ENCODE measurements at places on chromosomes 6 and 20.

DNA sequence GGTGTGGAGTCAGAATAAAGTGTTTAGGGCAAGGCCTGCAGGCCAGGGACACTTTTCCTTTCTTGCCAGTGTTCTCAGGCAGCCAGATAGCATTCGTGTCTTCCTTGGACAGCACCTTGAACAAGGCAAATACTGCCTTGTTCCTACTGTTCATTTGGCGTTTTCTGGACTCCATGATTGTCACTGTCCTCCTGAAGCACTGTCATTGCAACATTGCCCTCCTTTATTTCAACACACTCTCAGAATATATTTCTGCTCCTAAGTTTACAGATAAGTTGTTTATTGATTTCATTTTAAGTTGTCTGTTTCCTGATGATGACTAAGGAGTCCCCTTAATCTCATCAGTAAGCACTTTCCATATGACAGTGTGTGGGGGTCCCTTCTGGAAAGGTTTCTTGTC, 15.1 kb upstream of the DEF6 start:
- DNase-seq, result no peak

DNA sequence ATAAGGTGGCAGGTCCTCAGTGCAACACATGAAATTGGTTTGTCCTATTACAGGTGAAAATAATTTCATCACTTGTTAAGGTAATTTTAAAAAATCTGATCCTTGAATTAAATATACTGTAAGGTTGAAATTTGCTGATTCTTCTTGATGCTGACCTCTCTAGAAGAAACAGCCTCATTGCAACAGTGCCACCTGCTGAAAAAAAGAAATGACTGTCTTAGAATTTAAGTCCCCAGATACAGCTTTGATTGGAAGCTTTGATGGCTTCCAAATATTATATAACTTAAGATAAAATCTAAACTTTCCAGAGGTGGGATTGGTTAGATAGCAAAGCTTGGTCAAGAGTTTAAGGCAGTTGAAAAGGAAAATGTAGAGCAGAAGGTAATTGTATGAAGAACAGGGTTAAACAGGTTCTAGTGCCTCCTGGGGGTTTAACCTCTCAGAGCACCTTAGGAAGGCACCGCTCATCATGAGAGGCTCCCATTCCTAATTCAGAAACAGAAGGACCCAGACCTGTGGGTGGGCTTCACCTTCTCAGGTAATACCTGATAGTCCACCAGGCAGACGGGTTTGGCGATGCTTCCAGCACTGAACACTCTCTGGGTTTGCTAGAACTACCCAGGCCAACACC, 401.0 kb downstream of the PAX1 start:
- no peak for DNase-seq

DNA sequence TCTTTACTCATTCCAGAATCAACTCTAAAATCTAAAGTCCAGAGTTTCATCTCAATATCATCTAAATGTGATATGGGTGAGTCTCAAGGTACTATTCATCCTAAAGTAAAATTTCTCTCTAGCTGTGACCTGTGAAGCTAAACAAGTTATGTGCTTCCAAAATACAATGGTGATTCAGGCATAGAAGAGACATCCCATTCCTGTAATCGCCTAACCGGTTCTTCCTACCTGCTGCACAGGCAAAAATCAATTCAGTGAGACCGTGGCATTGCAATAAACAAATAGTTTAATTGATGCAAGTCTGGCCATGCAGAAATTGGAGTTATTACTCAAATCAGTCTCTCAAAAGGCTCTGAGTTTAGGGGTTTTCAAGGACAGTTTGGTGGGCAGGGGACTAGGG, 232.8 kb downstream of the UBE3D start:
- no peak for DNase-seq

DNA sequence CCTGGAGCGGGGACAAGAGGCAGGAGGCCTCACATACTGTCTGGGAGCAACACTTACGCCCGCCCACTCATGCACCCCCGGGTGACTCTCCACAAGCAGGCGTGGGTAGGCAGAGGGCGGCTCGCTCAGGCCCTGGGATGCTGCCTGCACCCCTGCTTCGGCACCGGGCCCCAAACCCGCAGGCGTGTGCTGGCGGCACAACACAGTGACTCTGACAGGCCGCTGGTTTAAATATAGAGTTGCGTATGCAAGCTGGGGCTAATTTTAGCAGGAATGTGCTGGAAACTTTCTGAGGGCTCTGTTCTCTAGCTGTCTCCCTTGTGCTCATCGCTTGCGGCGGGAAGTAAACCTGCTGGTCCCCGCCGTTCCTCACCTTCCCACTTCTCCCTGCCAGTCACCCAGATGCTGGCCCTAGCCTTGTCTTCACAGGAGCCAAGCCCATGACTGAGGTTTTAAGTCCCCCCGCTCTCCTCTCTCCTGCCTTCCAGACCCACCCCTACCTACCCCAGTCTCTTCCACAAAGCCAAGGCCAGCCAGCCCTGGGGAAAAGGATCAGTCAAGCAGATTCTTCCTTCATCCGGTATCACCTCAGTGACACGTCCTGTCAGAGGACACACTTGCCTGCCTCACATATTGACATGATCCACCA, 94.5 kb upstream of the FOXP4 start:
- DNase-seq, result no peak

DNA sequence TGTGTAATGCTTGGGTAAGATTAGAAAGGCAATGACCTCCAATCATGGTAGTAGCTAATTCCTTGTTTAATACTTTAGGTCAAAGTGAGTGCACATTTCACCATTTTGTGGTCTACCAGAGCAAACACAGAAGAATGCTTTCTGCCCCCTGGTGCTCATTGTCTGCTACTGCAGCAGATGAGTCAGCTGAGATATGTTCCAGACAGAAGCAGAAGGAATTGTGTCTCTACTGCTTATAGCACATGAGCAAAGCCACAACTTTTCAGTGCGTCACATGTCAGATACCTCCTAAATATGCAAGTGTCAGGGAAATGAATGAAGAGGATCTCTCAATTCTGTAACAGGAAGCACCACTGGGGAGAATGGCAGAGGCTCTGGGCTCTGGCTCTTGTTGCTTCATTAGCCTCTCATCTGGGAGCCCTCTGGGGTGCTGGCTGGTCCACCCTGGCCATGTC, 308.9 kb downstream of the ALDH8A1 start:
- peak; percentile 35 for DNase-seq

DNA sequence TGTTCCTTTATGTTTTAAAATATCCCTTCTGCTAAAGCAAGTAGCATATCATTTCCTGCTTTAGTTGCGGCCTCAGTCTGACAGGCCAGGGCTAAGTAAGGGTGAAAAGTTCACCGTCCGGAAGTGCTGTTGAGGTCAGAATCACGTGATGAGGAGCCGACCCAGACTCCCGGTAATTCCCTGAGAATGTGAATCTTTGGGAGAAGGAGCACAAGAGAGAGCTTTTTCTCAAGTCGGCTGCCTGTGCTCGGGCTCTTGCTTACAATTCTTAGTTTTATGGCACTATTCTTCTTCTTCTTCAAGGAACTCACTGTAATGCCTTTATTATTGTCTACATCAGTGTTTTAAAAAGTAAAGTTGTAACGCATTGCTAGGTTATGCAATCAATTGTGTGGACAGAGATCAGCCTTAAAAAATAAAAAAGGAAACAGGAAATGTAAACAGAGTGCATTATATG, 309.3 kb downstream of the PRL start:
- DNase-seq, result no peak

DNA sequence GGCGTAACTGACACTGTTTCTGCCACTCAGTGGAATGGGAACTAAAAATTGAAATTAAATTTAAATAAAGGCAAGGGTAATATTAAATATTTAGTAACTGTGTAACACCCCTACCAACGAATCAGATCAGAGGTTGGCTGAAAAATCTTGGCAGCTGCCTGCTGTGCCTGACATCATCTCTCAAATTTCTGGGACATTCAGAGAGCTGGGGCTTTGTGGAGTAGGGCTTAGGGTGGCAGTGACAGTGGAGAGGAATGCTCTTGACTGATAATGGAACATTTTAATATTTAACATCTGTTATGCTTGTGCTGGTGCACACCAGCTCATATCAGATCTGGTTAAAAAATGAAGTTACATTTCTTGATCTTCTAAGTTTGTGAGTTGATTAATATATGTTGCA, 62.2 kb downstream of the RFPL4B start:
- no peak for DNase-seq

- no peak for DNase-seq
Measured at GRCh38 chr6:3208098-3208774, 19.2 kb downstream of the TUBB2B start.

- DNase-seq, result no peak
Measured at GRCh38 chr6:52424513-52424912, 4.4 kb downstream of the EFHC1 start.

Data from NCI-H1694 (cell line).